ENCODE measurements at places on chromosomes 1 and 21.
A peak's percentile ranks its signal among the peaks of the same experiment; 100 is the strongest.

DNA sequence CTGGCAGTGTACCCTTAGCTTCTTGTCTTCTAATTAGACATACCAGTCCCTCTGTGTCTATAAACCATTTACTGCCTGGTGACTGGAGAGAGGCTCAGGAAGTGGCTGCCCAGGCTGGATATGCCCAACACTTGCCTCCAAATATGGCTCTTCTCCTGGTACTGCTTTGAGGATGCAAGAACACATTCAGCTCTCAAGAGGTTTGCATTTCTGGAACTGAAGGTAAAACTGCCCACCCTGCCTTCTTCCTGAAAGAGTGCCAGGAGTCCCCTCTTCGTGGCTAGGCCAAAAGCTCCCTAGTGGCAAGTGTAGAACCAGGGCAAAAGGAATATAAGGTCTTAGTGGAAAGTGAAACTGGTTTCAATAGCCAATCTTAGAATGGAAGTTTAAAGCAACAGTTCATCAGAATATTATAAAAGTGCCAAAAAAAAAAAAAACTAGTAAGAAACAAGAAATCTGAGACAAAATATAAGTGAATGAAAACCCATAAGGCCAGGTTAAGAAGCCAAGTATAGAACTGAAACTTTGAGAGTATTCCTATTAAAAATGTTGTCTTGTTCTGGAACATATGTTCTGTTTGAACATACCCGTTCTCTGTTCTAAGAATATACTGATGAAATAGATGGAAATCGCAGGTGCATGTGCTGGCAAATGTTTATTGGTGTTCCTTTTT is 77.2 kb upstream of the CTTNBP2NL start:
- no peak for DNase-seq

DNA sequence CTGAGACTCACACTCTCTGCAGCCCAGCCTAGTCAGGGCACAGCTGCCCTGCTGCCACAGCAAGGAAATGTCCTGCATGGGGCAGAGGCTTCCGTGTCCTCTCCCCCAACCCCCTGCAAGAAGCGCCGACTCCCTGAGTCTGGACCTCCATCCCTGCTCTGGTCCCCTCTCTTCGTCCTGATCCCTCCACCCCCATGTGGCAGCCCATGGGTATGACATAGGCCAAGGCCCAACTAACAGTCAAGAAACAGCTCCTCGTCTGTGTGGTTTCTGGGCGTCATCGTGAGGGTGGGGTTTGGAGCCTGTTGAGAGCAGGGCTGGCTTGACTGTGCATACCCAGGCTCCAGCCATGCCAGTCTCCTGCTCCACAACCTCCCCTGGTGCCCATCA is 19.5 kb downstream of the FAAH start:
- no peak for DNase-seq

- peak; percentile 28 for DNase-seq
Observed at GRCh38 chr1:15027515-15027986, 126.0 kb upstream of the TMEM51 start.

DNA sequence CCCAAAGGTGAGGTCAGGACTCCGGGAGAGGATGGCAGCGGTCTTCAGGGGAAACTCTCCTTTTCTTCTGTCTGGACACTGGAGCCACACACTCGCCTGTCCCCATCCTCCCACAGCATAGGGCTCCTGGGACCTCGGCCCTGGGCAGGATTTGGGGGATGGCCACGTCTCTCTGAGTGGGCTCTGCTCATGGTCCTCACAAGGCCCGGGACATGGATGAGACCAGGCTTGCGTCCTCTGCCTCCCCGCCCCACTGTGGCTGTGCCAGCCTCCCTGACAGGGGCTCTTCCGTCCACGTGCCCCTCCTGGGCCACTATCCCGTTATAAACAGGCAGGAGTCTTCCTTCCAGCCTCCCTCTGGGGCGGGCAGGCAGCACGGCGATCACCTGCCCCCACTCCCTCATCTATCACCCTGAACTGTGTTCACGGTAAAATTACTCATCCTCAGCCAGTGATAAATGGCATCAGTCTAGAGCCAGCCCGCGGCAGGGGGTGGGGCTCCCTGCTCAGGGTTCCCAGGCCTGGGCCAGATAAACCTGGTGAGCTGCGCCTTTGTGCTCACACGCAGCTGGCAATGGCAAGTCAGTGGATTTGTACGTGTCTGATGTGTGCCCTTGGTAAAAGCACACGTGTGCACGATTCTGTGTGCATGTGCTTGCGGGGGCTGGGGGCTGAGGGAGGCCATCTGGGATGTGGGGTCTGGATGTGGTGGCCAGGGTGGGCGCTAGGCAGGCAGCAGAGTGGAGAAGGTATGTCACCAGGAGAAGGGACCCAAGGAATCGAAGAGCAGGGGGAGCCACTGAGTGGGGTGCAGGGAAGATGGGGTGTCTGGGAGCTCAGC is 12.6 kb upstream of the SAMD11 start:
- DNase-seq = no peak

- no peak for DNase-seq
Observed at GRCh38 chr1:3071565-3072390, 2.8 kb downstream of the PRDM16 start.

DNA sequence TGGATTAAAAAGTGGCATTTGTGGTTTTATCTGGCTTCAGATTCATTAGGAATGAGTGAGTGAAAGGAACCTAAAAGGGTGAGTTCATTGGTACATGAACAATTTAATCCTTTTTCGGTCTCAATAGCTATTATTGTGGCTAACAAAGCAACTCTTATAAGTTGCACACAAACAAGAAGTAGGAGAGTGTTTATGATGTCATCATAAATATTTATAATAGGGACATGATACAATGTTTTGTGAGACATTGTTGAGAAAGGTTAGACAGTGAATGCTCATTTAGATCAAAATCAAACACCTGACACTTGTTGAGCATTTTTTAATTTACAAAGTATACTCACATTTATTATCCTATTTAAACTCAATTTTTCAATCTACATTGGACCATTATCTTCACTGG is 363.4 kb downstream of the PDE4B start:
- DNase-seq = no peak

DNA sequence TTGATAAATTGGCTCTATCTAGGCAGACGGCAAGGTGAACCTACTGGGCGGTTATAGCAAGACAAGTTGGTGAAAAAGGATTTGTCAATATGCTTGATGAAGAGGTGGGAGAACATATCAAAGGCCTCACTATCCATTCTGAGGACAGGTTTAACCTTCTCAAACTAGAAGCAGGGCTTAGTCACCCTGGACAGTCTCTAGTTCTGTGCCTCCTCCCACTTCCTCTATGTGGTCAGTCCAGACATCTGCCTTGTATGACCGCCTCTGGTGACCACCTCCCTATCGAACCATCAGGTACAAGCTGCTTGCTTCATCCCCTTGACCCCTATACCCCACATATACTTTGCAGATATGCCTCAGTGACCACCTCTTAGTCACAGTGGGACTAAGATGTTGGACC is 2.3 kb upstream of the SCYL3 start:
- DNase-seq = no peak

- peak; percentile 51 for DNase-seq
Observed at GRCh38 chr1:245444945-245445344, 290.2 kb downstream of the KIF26B start.

DNA sequence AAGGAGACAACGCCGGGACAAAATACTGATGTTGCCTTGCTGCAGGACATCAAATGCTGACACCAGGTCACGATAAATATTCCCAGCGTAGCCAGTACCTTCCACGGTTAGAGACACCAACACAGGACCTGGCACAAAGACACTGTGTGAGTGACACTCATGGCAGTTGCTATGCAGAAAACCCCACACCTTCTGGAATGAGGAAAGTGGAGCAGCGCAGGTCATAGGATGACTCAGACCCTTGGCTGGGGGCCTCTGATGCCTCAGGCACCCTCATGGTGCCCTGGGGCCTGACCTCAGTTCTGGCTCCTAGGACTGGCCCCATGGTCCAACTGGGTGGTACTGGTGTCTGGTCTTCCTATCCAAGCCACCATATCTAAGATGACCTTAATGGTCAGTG is 7.0 kb downstream of the DCST2 start:
- DNase-seq = no peak

DNA sequence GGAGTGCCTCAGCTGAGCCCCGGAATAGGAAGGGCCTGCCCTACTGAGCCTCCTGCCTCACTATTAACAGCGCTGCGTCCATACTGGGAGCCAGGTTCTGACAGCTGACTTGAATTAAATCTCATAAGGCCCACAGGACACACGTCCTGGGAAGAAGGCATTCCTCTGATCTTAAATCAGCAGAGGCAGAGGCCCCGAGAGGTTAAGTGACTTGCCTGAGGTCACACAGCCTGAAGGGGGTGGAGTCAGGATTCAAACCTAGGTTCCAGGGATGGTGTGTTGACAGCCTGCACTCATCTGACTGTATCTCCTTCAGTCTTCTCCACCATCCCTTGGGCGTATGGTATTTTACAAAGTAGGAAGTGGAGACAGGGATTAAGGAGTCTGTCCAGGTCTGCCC is 79.8 kb downstream of the AJAP1 start:
- no peak for DNase-seq

DNA sequence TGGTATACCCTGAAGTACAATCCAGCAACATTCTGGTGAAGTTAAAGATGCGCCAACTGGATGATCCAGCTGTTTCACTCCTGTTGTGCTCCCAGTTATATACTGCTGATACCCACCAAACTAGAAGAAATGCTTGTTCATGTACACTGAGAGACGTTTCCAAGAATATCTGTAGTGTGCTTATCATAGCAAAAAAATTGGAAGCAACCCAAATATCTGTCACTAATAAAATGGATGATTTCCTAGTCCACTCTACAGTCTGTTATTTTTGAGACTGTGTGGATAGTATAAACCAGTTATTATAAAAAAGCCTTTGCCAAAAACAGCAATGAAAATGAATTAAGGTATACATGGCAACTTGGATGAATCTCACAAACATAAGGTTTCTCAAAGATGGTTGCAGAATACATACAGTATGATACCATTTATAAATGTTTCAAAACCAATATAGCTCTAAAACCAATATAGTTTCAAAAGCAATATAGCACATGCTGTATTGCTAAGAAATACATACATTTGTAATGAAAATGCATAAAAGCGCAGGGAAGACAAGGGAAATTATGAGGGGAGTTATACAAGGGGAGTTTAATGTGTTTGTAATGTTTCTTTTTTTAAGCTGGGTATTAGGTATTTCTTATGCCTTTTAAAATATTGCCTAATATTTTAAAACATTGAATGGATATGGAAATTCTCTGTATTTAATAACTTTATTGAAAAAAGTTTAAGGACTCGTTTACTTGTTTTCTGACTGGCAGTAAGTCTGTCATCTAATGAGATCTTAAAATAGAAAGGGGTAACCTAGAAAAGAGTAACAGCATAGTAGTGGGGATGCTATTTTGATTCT is 36.5 kb downstream of the GPSM2 start:
- DNase-seq = no peak

- DNase-seq = no peak
Observed at GRCh38 chr1:66571789-66572188, 37.8 kb downstream of the SGIP1 start.

DNA sequence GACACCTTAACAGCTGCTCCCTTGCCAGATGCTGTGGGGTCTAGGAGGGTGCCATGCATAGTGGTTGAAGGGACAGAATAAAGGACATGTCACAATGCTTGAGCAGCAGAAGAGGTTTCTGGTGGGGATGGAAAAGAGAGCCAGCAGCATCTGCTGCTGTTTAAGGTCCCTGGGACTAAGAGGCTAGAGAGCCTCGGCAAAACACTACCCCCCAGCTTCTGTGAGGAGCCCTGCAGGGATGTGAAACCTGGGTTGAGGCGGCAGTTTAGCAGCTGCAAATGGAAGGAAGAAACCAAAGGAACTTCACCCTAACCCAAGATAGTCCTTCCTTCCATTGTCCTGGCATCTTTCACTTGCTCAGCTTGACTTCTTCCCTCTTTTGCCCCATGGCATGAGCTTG is 39.4 kb downstream of the PLXNA2 start:
- no peak for DNase-seq

DNA sequence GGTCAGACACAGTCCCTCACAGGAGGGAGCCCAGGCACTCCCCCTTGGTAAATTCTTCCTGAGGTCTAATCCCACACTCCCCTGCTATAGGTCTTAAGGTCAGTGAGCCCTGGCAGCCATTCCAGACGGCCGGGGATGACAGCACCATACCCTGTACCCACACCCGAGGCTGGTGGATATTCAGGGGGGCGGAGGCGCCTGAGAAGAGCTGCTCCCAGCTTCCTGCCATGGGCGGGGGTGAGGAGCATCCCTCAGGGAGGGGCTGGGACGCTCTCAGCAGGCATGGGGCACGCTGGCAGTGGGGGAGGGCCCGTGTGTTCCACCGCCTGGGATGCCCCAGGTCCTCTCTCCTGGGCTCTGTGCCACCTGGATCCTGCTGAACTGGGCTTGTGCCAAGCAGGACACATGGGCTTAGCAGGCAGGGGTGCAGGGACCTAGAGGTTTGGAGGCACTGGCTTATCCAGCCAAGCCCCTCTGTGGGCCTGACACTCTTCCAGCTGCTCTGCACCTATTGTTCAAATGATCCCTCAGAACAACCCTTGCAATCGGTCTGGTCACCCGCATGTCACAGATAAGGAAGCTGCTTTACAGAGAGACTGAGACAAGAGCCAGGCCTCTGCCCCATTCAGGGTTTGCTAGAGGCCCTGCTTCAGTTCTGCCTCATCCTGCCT is 5.7 kb upstream of the ADGRB2 start:
- DNase-seq = no peak

- DNase-seq = no peak
Observed at GRCh38 chr1:246255773-246256172, 251.3 kb downstream of the SMYD3 start.

DNA sequence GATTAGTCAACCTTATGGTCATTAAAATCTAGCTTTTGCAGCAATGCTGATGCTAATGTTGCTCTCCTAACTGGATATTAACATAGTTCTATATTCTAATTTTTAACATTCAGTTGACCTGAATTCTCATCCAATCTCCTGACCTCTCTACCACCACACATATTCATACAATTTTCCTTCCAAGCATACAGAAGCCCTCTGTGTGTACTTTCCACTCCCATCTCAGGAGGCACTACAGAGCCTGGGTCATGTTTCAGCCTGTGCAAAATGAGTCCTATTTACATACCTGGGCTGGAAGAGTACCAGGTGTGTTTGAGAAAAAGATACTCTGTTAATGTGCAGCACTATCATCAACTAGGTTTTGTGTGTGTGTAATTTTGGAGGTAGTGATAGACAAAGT is 486.3 kb downstream of the NEGR1 start:
- DNase-seq = no peak

GRCh38 chr1:30881319-30882181 is 27.0 kb downstream of the SDC3 start:
- no peak for DNase-seq

- DNase-seq = peak; percentile 4
Observed at GRCh38 chr1:230401763-230402294, 24.3 kb downstream of the PGBD5 start.

GRCh38 chr1:240998024-240998423 is 359.0 kb downstream of the RGS7 start:
- no peak for DNase-seq
